ENCODE measurements at places on chromosomes 11 and 22.

GRCh38 chr11:114846416-114846791, 168.1 kb downstream of the NXPE2 start:
- peak; percentile 55 for DNase-seq

GRCh38 chr11:58579192-58580129, 598 bp downstream of the ZFP91 start:
- peak; percentile 70 for DNase-seq

GRCh38 chr11:74102321-74102720, 68.5 kb downstream of the C2CD3 start:
- DNase-seq: no peak

DNA sequence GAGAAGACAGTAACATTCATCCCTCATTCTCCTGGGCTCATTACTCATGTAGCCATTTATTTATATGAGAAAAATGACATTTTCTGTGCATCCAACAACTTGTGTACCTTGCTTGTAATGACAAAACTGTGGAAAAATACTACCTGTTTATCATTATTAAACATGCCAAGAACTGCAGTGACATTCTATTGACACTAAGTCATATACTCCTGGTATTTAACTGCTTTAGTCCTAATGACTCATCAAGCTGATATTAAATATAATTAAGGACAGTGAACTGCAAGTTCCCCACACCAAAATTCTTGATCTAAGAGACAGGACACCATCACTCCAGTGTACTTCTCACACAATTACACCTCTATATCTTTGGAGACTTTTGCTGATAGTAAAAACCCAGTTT, 1328.7 kb upstream of the RAG2 start:
- no peak for DNase-seq

DNA sequence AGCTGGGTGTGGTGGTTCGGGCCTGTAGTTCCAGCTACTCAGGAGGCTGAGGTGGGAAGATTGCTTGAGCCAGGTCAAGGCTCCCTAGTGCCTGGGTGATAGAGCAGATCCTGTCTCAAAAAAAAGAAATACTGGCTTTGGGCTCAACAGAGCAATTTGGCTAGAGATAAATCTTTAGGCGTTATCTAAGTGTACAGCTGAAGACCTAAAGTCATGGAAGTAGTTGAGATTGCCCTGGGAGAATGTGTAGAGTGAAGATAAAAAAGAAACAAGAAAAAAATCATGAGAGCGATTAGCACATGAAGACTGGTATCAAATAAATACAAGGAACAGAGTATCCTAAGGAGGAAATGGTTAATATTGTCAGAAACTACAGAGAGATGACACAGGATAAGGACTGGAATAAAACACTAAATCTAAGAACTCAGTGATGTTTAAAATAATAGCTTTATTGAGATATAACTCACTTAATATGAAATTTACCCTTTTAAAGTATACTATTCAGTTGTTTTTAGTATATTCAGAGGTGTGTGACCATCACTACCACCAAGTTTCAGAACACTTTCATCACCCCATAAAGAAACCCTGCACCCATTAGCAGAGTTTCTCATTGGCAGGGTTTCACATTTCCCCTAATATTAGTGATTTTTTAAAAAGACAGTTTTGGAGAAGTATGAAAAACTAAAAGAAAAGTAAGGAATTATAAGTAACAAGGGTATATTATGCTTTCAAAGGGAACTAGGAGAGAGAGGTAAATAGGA, 20.7 kb downstream of the PIK3C2A start:
- DNase-seq: no peak

GRCh38 chr22:48464246-48464645, 1363.4 kb downstream of the BRD1 start:
- DNase-seq: no peak

DNA sequence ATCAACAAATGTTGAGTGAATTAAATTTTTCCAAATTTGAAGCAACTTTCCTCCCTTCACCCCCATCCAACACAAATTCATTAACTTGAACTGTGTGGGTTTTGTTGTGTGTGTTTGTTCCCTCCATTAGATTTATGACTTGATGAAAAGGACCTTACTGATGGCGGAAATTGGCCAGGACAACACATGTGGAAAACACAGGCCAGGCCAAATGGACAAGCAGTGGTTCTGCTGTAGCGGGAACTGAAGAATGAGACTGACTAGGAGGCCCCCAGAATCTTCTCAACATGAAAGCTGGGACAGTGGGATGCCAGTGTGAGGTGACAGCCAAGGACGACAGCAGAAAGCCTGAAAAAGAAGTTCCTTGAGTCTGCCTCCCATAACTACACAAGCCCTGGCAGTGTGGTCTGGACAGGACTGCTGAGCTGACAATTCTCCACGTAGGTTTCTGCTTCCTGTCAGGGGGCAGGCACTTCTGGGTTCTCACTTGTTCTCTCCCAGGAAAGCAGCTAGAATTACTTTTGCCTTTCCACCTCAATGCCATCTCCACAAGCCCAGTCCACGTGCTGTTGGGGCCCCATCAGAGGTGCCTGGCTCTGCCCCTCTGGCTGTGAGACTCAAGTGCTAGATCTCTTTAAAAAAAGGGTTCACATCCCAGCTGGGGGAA, 94.3 kb downstream of the ETS1 start:
- DNase-seq: no peak

- DNase-seq: no peak
Measured at GRCh38 chr22:49956418-49956770, 4.2 kb upstream of the PIM3 start.

GRCh38 chr11:73493956-73494598, 103.8 kb downstream of the FAM168A start:
- DNase-seq: no peak

DNA sequence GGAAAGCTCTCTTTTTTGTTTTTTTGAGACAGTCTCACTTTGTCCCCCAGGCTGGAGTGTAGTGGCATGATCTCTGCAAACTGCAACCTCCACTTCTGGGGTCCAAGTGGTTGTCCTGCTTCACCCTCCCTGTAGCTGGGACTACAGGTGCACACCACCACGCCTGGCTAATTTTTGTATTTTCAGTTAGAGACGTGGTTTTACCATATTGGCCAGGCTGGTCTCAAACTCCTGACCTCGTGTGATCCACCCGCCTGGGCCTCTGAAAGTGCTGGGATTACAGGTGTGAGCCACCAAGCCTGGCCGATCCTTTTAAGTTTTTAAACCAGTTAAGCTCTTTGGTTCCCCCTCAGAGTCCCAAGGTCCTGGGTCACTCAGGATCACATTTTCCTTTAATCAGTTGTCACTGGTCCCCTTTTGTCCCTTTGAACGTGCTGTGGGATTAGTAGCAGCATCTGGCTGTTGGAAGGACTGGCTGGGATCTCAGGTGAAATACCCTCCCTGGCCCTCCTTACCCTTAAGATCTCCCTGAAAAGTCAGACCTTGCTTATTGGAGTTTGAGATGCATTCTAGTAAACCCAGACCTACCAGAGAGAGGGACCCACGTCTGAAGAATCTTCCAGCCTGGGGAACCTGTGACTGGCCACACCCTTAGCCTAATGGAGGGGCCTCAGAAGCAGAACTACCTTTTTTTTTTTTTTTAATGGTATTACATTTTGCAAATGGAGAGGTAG, 8.1 kb downstream of the MALAT1 start:
- no peak for DNase-seq

DNA sequence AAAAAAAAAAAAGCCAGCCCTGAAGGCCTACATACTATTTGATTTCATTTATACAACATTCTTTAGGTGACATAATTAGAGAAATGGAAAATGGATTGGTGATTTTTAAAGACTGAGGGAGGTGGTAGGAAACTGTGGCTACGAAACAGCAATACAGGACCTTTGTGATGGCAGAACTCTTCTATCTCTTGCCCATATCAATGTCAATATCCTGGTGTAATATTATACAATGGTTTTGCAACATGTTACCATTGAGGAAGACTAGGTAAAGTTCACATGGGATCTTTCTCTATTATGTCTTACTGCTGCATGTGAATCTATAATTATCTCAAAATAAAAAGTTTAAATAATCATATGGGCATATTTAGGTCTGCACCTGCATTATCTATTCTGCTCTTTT, 371.2 kb downstream of the ETS1 start:
- DNase-seq: no peak

DNA sequence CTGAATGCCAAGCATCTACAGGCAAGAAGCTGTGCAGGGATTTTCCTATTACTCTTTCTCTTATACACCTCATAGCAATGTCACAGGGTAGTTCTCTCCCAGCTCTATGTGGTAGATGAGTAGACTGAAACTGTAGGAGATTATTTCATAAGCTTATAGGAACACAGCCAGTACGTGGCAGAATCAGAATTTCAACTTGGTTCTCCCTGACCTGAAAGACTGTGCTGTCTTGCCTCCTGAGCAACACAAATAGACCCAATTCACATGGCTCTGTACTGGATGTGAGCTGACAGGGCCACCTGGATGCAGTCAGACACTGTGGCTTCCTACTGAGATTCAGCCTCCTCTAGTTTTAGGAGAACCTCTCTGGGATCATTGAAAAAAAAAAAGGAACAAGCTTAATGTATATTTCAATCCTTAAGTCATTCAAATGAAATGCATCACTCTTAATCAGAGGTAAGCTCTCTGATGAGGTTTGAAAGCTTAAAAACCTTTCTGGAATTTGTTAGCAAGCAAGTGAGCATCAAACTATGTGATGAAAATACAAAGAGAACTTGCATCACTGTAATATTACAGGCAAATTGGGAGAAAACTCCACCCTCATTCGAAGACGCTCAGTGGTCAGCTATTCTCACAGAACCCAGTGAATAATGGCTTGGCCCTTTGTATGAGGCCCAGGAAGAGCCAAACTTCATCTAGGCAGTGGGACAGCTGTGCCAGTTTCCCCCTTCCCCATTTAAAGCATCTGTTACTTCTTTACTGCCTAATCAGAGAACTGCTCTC, 1039.3 kb downstream of the NTM start:
- no peak for DNase-seq

DNA sequence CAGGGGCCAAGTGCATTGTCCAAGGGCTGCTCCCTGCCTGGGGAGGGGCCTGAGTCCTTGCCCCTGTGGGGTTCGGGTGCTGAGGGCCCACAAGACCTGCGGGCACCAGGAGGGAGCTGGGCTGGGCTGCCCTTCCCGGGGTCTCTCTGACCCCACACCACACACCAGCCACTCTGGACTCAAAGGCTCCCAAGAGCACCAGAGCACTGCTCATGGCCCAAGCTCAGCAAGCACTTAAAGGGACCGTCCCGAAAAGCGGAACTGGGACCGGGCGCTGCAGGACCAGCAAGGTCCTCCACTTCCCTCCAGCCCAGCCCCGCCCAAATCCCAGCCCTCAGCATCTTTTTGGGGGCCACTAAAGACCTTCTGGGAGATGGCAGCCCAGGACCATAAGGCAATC, 5.3 kb downstream of the LSP1 start:
- no peak for DNase-seq

GRCh38 chr11:61880031-61880430, 11.3 kb downstream of the FADS3 start:
- DNase-seq: no peak

DNA sequence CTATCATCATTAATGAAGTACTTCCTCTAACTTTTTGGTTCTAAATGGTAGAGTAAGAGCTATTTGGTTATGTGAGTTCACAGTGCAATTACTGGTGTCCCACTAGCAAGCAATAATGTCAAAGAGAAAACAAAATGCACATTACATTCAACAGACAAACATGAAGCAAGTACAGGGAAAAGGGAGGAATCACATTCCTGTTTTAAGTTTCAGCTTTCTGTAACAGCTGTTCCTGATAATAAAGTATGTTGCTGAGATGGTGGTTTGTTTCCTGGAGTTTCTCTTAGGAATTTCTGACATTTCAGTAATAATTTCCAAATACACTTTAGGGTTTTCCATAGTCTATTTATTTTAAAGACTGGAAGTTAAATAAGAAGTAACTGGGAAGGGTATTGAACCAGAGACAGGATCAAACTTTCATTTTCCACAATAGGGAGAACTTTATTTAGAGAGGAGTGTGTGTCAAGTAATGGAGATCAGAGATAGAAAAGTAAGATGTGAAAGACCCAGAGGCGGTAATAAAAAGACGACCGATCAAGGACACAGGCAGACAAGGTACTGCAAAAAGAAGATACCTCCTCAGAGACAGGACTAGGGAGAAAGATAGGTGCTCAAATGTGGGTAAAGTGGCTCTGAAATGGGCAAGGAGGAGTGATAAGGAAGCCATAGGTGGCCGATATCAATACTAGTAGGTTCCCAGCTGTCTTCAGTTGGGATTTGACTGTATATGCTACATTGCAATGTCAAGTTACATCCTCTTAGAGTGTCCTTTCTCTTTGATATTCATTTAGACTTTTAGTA, 20.8 kb upstream of the CLNS1A start:
- DNase-seq: no peak

DNA sequence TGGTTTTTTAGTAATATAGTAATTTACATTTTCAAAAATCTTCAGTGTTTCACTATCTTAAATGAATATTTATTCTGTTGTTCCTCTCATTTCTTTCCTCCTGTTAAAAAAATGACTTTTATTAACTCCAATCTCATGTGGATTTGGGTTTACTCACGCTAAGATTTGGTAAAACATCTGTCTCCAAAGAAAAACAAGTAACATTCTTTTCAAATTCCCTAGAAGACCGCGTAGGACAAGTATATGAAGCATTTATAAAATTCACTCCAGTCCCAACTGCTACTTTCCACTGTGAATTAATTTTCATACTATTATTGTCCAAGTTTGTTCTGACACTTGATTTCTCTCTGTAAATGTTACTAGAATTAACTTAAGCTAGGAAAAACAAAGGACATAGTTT, 26.2 kb downstream of the SBF2 start:
- DNase-seq: no peak

- DNase-seq: no peak
Measured at GRCh38 chr11:8512547-8512946, 81.5 kb downstream of the STK33 start.

GRCh38 chr11:23974051-23974450, 522.8 kb upstream of the LUZP2 start:
- no peak for DNase-seq

DNA sequence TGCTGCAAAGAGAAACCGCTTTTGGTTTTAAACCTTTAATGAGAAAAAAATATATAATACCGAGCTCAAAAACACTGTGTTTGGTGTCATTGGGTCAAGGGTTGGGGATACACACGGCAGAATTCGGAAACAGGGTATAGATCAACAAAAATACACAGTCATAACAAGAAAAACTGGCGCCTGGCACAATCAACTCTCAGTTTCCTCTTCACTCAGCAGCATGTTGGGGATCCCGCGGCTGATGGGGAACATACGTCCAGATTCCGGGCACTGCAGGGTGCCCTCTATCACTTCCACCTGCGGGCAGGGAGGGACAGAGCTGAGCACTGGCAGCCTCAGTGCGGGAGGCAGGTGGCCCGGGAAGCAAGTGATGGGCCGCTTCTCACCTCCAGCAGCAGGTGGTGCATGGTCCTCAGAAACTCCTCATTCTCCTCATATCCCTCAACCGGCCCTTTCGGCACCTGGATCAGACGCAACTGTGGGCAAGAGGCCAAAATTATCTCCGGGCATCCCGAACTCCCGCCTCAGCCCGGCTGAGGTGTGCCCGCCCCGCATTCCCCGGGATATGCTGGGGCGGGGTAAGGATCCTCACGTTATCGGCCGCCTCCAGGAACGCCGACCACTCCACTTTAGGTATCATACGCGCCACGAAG, 561 bp downstream of the TRMT112 start:
- no peak for DNase-seq

GRCh38 chr11:62911137-62912130, 9.7 kb downstream of the CHRM1 start:
- DNase-seq: no peak
